Left renal cortex interstitium (tissue), 4 donors: ENCODE measurements at places on chromosomes 16 and 17. TPM values are rescaled to one million over a fixed set of nuclear protein-coding genes. Genes with fewer than 3 reads are reported as not detected.

- no peak for DNase-seq
Observed at GRCh38 chr17:67602974-67603373, 114.8 kb upstream of the NOL11 start.

DNA sequence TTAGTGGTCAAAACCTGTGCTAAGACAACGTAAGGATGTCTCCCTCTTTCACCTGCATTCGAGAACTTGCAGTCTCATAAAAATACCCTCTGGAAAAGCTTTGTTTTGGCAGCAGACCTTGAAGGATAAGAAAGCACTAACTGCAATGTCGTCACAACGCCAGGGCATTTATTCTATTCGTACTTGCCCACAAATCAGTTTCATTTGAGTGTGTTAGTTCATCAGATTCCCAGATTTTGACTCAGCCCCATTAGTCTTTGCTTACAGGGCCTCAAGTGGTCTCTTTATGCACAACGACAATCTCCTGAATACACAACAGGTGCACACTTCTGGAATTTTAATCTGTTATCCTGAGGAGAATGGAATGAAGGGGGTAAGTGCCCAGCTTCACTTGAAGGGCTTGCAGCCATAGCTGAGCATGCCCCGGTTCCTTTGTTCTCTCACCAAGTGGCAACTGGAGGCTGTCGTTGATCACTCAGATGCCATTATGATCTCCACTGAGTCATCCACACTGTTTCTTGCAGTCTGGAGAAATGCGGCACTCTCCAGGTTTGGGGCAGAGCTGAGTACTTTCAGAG, 58.8 kb downstream of the CLEC19A start:
- DNase-seq, result no peak

DNA sequence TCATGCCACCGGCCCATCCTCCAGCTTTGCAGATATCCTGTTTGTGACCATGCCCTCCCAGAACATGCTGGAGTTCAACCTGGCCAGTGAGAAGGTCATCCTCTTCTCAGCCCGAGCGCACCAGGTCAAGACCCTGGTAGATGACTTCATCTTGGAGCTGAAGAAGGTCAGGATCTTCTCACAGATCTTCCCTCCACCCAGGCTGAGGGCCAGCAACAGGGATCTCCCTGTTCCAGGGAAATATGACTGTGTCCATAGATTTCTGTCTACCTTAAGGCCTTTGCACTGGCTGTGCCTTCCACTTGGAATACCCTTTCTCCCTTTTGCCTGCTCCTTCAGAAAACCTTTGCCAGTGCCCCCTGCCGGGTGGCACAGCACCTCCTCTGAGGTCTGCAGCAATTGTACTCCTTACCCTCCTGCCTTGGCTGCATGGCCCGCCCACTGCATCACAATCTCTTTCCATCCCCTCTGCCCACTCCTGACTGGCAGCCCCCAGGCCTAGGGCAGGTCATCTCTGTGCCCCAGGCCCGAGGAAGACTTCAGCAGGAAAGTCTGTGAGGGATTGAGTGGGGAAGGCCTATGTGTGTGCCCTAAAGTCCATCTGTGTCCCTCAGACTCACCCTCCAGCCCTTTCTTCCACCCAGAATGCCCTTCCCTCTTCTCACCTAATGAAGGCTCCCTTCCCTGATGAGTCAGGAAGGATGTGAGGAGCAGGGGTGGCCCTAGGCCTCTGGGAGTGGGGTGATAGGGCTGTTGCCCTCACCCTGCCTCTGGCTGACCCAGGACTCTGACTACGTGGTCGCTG, 27.3 kb upstream of the ALKBH5 start:
- no peak for DNase-seq

DNA sequence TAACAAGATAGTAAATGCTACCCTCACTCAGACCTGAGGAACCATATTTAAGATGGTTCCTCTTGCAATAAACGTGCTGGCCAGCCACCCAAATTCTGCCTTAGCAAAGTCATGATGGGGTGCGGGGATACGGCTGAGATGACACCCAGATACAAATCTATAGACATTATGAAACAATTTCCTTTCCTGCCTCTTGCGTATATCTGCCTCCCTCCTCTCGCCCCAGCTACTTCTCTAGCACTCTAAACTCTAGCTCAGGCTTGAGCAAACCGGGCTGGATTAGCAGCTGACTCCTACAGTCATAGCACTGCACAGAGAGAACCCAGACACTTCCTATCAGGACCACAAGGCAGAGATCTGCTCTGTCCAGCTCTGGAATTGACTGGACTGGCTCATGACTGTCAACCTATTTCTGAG, 22.3 kb downstream of the CD300LF start:
- no peak for DNase-seq

GRCh38 chr17:21511363-21512195, 135.4 kb downstream of the KCNJ12 start:
- DNase-seq, result peak; percentile 82

DNA sequence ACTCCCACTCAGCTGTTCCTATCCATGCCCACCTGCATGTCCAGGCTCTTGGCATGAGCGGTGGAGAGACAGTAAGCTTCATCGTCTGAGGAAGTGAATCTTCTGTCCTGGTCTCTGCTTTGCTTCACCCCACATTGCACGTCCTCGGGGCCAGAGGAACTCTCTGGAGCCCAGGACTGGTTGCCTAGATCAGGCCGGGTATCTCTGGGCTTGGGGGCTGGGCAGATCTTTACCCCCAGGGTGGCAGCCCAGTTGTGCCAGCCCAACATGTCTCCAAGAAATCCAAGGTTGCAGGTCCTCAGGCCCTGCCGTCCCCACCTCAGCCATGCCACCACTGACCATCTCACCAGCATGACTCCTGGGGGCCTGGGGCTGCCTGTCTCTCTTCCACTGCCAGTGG, 58.3 kb downstream of the BEAN1 start:
- no peak for DNase-seq

DNA sequence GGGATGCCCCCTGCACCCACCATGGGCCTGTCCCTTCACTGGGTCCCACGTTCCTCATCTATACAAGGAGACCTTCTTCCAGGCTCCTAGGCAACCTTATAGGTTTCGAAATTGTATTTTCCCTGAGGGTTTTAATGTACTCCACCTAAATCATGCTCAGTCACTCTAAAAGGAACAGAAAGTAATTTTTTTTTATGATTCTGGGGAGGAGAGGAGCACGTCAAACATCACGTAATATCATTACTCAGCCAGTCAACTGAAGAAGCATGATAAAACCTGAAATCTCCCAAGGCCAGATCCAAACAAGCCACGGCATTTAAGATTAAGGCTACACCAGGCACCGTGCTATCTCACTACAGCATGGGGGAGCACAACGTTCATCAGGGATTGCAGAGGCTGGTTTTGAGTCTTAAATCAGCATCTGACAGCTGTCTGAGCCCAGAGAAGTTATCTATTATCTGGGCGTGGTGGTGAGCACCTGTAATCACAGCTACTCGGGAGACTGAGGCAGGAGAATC, 3.9 kb upstream of the TMEM114 start:
- no peak for DNase-seq

- no peak for DNase-seq
Observed at GRCh38 chr16:47045459-47045858, 72.0 kb upstream of the DNAJA2 start.

GRCh38 chr16:2912330-2913199, 834 bp downstream of the FLYWCH1 start:
- DNase-seq, result peak; percentile 42

DNA sequence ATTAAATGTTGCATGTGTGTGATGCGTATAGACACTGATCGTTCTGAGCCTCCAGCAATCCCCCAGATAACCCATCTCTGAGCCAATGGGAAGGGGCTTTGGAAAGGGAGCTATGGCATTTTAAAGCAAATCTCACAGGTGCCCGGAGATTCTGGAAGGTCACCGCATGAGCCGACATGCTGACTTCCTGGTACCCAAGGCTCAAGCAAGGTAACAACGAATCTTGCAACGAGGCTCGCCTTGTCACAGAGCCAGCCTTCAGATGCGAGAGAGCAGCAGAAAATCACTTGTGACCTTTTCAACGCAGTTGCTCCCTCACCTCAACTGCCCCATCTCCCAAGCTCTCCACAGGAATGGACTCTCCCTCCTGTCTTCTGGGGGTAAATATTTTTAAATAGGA, 154.8 kb upstream of the CDH5 start:
- no peak for DNase-seq

GRCh38 chr17:64399071-64399766, 8.6 kb upstream of the PECAM1 start:
- DNase-seq, result no peak

GRCh38 chr17:76883744-76884525, 15.7 kb downstream of the MGAT5B start:
- DNase-seq, result no peak

DNA sequence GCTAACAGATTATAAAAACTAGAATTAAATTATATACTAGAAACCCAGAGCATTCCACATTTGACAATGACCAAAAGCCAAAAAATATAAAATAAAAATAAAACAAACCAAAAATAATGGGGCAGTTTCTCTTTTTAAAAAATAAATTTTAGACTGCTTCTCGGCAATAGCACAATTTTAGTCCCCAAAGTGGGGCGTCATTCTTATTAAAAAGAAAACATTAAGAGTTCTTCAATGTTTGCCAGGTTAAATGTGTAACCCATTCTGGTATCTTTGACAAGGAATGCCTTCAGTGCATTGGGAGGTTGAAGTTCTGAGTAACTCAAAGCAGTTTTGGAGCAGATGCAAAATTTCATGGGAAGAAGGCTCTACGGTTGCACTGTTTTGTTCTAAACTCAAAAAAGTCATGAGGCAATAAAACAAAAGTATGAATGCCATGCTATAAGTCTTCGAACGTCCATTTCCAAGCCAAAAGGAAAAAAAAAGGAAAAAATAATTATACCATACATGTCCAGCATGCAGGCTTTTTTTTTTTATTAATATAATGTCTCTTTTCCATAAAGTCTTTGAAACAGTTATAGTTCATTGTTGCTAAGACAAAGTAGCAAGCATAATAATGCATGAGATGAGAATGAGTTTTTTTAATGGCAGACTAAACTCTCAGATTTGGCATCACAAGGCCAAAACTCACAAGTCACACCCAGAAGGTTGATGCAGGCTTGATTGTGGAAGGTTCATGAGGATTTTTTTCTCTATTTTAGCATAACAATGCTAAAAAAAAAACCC, 3.1 kb downstream of the MAF start:
- no peak for DNase-seq

GRCh38 chr17:48595278-48595999, 1.9 kb upstream of the HOXB5 start:
- no peak for DNase-seq

GRCh38 chr16:66127459-66128370, 238.8 kb upstream of the CDH5 start:
- DNase-seq, result no peak

The NPIPA2 gene
- polyA plus RNA-seq, result not detected

The KRTAP4-5 gene
- not detected for polyA plus RNA-seq

The GRB7 gene
- polyA plus RNA-seq, result 41.4 TPM

The ARL6IP1 gene
- 237 TPM for polyA plus RNA-seq

The PRKCB gene
- polyA plus RNA-seq, result 5.1 TPM

The CCL16 gene
- 0.14 TPM for polyA plus RNA-seq

The KRT24 gene
- not detected for polyA plus RNA-seq

The PLXDC1 gene
- 8.5 TPM for polyA plus RNA-seq

The CETP gene
- polyA plus RNA-seq, result 10.0 TPM

The KRT34 gene
- polyA plus RNA-seq, result not detected
